ENCODE measurements at places on chromosomes 16 and 17.
A peak's percentile ranks its signal among the peaks of the same experiment; 100 is the strongest.

DNA sequence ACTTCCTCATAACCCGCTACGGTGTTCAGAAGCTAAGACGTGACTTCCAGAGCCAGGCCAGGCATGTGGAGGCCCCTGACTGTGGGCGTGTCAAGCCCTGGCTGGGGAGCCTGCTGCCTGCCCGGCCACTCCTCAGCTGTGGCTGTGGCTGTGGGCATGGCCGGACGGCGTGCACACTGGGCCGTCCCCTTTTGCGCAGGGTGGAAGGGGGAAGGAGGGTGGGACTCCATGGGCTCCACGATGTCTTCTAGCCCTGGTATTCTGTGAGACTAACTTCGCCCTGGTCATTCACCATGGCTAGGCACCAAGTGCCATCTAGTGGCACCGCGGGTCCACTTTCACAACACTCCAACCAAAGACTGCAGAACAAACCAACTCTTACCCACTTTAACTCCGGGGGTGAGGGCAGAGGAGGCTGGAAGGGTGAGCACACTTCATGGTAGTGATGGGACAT, 67.9 kb downstream of the N4BP1 start:
- no peak for DNase-seq
- peaks cover 46% of the 10 kb centered on the region for H3K36me3 ChIP-seq
- no peak overlapping the region for H3K27ac ChIP-seq
- H3K4me1 ChIP-seq, result peaks cover 30% of the 10 kb centered on the region
- H3K27me3 ChIP-seq, result peaks cover 6% of the 10 kb centered on the region

GRCh38 chr17:73393962-73394361, 82.2 kb upstream of the CDC42EP4 start:
- no peaks in the 10 kb centered on the region for H3K27me3 ChIP-seq
- H3K27ac ChIP-seq, result peak overlapping the region; percentile 32
- no peak overlapping the region for H3K4me3 ChIP-seq
- H3K36me3 ChIP-seq, result peaks cover 20% of the 10 kb centered on the region
- peaks cover 25% of the 10 kb centered on the region for H3K4me1 ChIP-seq

- peaks cover 10% of the 10 kb centered on the region for H3K36me3 ChIP-seq
- H3K27ac ChIP-seq, result peak overlapping the region; percentile 49
- peaks cover 6% of the 10 kb centered on the region for H3K27me3 ChIP-seq
- H3K4me3 ChIP-seq, result no peak overlapping the region
- no peak for DNase-seq
These were observed 51.0 kb upstream of the NOL11 start for GRCh38 chr17:67666710-67667109.

- H3K27ac ChIP-seq, result no peak overlapping the region
- peaks cover 9% of the 10 kb centered on the region for H3K36me3 ChIP-seq
- DNase-seq, result no peak
These were observed 58.8 kb downstream of the NT5M start for GRCh38 chr17:17361867-17362539.

GRCh38 chr16:73427164-73427563, 379.2 kb upstream of the ZFHX3 start:
- no peaks in the 10 kb centered on the region for H3K36me3 ChIP-seq
- H3K27me3 ChIP-seq, result peaks cover 11% of the 10 kb centered on the region
- no peak for DNase-seq
- peaks cover 61% of the 10 kb centered on the region for H3K4me1 ChIP-seq
- no peak overlapping the region for H3K27ac ChIP-seq

Data from nephron progenitor cell (in vitro differentiated cells).